ENCODE measurements at places on chromosomes 16 and 17.
A peak's percentile ranks its signal among the peaks of the same experiment; 100 is the strongest.

DNA sequence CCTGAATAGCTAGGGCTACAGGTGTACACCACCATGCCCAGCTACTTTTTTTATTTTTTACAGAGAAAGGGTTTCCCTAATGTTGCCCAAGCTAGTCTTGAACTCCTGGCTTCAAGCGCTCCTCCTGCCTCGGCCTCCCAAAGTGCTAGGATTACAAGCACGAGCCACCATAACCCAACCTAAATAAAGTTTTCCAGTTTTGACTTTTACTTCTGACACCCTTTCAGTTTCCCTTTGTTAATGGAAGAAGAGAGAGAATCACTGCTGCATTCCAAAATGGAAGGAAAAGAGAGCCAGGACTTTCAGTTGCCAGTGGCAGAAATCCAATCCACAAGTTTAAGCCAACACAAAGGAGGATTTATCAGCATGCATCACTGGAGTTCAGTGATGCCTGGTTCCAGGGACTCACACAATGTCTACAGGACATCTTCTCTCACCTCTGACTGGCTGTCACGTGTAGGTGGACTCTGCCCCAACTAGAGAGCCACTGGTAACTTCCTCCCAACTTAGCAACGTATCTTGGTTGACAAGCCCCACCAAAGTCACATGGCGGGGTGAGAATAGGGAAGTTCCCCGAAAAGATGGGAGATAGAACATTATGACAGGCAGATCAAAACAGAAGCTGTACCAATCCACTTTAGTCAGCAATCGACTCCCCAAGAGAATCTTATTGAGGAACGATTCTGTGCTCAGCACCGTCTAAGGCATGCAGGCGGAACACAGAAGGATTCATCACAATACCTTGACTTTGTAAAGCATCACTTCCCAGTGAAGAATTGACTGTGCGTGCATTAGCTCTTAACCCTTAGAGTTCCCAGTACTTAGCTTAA, 46.5 kb downstream of the GAS7 start:
- no peak for DNase-seq

GRCh38 chr17:78391051-78391431, 12.6 kb downstream of the PGS1 start:
- DNase-seq, result no peak

- no peak for DNase-seq
Measured at GRCh38 chr16:66043326-66043725, 323.2 kb upstream of the CDH5 start.

DNA sequence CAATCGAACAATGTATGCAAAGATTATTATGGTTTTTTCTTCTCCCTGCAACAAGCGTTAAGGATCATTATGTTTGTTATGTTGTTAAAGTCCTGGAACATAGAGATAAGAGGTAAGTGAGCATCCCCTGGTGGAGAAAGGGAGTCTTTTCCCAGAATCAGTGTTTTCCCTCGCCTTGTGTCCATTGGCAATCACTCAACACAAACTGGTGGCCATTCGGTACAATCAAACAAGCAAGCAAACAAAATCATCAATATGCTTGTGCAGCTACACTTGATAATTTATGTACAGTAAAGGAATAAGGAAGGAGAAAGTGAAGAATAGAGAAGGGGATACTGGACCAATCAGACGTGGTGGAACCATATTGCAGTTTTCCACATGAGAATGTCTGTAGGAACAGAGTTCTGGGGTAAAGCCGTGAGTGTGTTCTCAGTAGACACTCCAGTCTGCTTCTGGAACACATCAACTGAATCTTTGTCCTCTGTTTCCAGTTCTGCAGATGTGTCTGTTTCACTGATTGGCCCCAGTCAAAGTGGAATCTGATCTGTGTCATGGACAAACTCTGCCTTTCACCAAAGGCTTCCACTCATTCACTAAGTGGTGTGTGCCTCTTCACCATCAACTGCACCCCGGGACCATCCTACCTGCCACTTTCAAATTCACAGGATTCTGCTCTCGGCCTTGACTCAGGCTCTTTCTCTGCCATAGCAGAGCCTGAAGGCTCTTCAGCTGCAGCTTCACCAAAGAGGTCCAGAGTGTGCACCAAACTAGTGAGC, 169.5 kb downstream of the AHSP start:
- DNase-seq, result peak; percentile 71

DNA sequence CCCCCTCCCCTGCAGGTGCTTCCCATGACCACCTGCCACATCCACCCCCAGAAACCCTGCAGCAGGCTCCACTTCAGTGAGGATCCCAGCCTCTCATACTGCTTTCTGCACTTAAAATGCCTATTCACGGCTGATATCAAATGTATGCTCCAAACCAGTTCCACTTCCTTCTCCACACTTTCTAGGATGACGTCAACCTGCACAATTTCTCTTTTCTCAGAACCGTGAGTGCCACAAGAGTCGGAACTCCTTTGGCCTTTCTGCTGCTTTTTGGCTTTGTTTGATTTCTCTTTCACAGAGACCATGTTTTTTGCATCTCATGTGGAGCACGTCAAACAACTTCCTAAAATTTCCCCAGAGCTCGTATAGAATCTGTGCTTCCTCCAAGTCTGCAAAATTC, 378.8 kb upstream of the TNRC6C start:
- no peak for DNase-seq

DNA sequence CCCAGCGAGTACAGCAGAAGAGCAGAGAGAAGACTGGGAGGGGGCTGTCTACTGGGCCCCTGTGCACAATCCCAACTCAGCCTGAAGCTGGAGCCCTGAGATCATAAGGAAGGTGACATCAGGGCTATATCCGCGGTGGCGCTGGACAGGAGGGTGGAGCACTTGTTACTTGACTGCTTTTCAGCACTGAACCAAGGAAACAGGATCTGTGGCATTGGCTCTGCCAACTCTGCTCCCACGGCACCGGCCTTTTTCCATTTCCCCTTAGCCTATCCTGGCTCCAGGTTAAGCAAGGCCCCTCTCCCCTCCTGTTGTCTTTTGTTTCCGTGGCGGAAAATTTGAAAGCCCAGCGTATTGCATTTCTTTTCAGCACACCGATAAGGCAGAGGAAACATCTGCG, 125.0 kb upstream of the IRX3 start:
- no peak for DNase-seq

DNA sequence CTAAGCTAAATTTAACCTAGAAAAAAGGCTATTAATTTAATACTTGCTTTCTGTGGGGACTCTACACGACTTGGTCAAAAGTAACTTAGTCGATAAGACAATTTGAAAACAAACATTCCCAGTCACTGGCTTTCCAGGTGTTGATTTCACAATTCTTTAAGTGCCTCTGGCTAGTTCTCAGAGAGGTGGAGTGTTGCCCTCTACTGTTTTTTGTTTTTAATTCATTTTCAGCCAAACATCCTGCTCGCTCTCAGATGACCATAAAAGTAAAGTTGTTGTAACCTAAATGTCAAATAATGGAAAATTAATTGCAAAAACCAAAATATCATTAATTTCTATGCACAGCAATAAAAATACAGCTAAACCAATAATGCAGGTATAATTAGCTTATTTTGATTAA, 107.1 kb downstream of the MYO1D start:
- DNase-seq, result no peak
